Stimulated activated CD8-positive, alpha-beta memory T cell treated with anti-CD3 and anti-CD28 coated beads, Interleukin-15, amount 100 ng/mL, for 4 hours (primary cell): ENCODE measurements at places on chromosomes 1 and 21.

GRCh38 chr1:59485171-59485570, 188.3 kb downstream of the FGGY start:
- DNase-seq: no peak

DNA sequence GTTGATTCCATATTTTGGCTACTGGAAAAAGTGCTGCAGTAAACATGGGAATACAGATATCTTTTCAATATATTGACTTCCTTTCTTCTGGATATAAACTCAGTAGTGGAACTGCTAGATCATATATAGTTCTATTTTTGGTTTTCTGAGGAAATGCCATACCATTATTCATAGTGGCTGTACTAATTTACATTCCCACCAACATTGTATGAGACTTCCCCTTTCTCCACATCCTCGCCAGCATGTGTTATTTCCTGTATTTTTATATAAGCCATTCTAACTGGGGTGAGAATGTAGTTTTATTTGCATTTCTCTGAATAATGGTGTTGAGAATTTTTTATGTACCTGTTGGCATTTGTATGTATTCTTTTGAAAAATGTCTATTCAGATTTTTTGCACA, 385.2 kb downstream of the NUF2 start:
- DNase-seq: no peak

- no peak for DNase-seq
Observed at GRCh38 chr1:162578071-162578700, 16.7 kb downstream of the UAP1 start.

DNA sequence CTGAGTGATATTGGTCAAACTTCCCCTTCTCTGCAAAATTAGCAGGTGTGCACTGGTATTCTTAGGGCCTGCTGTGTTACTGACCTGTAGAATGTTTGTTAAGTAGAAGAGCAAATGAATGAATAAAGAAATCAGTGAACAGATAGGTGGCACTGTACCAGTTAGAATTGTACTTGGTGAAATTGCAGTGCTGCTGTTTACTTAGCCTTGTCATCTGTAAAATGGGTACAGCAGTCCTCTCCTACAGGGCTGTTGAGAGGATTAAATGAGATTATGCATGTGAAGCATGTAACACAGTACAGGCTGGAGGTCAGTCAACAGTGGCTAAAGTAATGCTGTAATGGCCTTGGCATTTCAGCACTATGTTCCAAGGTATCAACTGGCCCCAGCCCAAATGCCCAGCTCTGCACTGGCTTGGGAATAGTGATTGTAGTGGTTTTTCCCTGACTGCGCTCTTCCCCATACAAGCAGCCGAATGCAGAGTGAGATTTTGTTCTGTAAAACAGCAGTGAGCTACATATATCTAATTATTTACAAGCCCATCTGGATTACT, 10.5 kb downstream of the VANGL1 start:
- DNase-seq: no peak

DNA sequence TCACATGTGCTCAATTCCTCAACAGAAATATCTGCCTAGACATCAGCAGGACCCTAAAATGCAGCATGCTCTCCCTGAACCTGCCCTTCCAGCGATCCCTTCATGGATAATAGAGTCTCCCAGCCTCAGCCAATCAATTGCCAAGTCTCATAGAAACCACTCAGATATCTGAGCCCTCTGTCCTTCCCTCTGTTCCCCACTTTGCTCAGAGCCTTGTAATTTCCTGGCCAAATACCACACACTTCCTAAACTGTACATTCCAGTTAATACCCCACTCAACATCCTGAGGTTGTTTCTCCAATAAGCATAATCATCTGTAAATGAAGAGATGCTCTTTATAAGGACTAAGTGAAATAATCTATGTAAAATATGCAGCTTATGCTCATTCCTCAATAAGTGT, 59.3 kb upstream of the PTGFRN start:
- DNase-seq: no peak

DNA sequence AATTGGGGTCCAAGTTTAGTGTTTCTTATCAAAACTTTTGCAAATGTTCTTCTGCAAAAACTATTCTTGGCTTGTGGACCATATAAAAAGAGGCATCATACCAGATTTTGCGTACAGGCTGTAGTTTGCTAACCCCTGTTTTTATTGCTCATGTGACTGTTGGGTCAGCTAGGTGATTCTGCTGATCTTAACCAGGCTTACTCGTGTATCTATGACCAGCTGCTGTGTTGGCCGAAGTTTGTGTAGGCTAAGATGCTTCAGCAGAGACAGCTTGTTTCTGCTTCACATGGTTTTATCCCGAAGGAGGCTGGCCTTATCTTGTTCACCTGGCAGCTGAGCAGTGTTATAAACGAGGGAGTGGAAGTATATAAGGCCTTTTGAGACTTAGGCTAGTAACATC, 38.2 kb downstream of the POU2F1 start:
- no peak for DNase-seq
